ENCODE measurements at places on chromosomes 1 and 21.

DNA sequence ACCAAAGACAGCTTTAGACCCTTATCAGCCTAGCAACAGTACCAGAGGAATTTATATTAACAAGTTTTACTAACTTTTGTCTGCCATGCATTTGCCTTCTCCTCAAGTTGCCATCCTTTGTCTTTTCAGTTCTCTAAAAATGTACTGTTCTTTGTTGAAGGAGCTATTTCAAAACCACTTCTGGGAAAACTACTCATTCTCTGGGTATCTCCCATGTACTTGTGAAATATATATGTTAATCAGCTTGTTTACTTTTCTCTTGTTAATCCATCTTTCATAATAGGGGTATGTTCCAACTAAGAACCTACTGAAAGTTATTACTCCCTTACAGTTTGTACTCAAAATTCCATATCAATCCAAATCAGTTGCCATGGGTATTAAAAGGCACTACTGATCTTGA lies 16.3 kb downstream of the DPYD start:
- no peak for DNase-seq

- DNase-seq, result no peak
These were observed 96.7 kb upstream of the QSOX1 start for GRCh38 chr1:180057883-180058396.

- DNase-seq, result peak; percentile 77
These were observed 11.1 kb upstream of the S100A11 start for GRCh38 chr1:152047730-152048415.

GRCh38 chr1:153465811-153466636 lies 5.6 kb upstream of the S100A7 start:
- peak; percentile 21 for DNase-seq

DNA sequence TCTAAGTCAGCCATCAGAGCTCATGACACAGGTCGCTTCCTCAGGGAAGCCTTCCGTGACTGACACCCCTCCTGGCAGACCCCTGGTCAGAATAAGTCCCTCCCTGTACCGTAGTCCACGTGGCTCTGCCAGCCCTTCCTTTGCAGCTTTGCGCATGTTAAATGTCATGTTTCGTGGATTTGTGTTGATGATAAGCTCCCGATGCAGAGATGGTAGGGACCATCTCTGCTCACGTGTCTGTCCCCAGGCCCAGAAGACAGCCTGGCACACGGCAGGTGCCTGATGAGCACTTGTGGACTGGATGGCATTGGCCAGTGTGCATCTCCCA lies 75.9 kb downstream of the DHRS3 start:
- no peak for DNase-seq

- DNase-seq, result no peak
These were observed 190.9 kb downstream of the NFIA start for GRCh38 chr1:61273167-61273705.

- DNase-seq, result no peak
These were observed 188.6 kb upstream of the C1orf174 start for GRCh38 chr1:4088676-4089075.

DNA sequence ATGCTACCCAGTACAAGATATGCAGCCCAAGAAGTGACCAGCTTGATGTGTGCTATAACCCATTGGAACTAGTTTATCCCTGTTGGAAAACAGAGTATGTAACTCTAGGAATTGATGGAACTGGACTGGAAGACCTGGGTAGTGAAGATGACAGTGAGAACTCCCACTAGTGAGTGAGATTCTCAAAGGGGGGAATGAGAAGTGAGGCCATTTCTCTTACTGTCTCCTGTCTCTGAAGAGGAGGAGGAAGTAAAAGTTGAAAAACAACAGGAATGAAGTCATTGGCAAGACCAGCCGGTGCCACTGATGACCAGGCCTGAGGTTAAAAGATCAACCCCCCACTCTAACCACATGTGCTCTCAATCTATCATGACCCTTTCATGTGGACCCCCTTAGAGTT lies 20.9 kb downstream of the PLA2G2F start:
- no peak for DNase-seq

DNA sequence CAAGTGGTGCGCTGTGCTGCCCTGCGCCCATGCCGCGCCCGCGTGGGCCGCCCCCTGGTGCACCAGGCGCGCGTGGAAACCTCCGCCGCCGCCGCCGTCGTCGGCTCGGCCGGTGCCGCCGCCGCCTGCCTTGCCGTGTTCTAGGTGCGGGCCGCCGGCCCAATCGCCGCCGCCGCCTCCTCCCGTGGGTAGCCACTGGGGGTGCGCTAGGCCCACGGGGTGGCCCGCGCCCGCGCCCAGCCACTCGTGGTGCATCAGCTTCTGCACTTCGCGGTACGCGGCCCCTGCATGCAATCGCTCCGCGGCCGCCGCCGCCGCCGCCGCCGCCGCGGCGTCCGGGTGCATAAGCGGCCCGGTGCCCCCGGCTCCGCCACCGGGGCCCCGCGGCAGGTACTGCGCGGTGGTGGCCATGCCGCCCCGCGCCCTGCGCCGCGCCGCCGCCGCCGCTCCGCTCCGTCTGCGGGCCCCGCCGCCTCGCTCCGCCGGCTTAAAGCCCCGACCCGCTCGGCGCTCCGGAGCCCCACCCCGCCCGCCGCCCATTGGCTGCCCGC lies at the start of gene POU3F1:
TSS of gene POU3F1 (minus strand) at position 461 of the 551 bp plus-strand sequence. CDS start at position 411, 50 bp downstream.
- DNase-seq, result no peak

DNA sequence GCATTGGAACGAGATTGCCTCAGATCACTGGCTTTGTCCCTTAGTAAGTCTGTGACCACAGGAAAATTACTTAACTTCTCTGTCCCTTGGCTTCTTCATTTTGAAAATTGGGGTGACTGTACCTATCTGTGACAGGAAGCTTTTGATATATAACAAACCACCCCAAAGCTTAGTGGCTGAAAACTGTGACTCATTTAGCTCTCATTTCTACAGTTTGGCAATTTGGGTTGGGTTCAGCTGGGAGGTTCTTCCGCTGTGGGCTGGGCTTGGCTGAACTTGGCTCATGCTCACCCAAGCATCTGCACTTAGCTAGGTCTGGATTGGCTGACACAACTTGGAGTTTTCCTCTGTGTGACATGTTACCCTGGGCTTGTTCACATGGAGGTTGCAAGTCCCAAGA lies 14.0 kb downstream of the C1orf94 start:
- no peak for DNase-seq

DNA sequence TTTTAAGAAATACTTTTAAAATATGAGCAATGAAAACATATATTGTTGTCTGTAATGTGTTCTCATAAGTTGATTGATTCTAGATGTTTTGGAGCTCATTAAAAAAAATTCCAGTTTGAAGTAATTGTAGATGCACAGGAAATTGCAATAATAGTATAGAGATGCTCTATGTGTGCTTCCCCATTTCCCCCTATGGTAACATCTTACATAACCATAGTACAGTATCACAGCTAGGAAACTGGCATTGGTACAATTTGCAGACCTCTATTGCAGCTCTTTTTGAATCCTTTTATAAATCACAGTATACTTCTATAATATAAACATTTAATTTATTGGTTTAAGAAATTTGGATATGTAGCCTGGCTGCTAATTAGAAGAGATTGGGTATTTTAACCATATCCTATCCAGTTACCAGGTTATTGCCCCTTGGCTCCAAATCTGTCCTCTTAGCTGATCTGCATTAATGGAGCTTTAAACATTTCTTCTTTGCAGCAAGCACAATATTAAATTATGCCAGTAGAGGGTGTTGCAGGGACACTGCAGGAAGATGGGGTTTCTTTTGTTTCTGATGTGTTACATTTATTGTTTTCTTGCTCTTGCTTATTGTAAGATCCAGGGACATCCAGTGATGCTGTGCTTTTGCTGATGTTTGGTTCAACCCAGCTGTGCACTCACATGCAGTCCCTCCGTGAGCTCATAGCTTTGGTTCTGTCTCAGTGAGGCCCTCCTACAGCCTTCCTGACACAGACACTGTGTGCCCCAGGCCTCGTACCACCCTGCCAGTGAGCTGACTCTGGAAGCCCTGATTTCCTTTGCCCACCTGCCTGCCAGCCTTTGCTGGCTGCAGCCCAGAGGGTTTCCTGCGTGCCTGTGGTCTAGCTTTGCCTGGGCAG lies 103.3 kb downstream of the RABGAP1L start:
- DNase-seq, result peak; percentile 42

- no peak for DNase-seq
These were observed 105.0 kb downstream of the LEPR start for GRCh38 chr1:65525266-65526048.

GRCh38 chr1:160209321-160210046 lies 4.3 kb downstream of the PEA15 start:
- no peak for DNase-seq

DNA sequence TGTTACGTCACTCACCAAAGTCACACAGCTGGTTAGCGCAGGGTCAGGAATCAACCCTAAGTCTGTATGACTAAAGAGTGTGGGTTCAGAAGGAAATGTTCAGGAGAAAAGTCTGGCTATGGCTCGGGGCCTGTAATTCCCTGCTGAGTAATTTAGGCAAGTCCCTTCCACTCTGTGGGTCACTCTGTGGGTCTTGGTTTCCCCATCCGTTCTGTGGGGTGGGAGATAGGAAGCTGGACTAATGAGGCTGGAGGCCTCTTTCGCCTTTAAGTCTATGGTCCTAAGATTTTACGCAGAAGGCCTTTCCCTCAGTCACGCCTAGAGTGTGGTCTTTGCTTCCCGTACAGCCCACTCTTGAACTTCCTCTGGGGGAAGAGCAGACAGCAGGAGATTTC lies 14.3 kb upstream of the MED18 start:
- no peak for DNase-seq

DNA sequence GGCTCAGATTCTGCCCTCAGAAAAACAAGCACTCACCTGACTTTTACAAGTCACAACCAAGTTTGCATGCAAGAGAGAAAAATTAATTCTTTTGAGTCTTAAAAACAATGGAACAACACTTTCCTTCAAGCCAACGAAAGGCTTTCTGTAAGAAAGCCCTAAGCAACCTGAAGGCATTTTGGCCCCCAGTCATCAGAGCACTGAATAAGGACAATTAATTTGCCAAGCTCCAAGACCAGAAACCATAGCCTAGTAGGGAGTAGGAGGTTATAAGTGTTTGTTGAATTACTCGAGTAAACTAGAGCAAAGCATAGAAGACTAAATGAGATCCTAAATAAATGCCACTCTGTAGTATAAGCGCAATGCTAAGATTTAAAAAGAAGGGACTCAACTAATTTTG lies 4.7 kb downstream of the TGFBR3 start:
- DNase-seq, result no peak

GRCh38 chr1:12067900-12068821 lies 5.1 kb downstream of the TNFRSF8 start:
- peak; percentile 70 for DNase-seq

GRCh38 chr21:37168666-37169065 lies 95.6 kb downstream of the TTC3 start:
- no peak for DNase-seq

GRCh38 chr1:93042187-93043056 lies 36.7 kb upstream of the MTF2 start:
- peak; percentile 44 for DNase-seq

GRCh38 chr1:174800216-174800851 lies 199.4 kb upstream of the CACYBP start:
- DNase-seq, result no peak

GRCh38 chr1:66343569-66344325 lies 190.2 kb upstream of the SGIP1 start:
- DNase-seq, result no peak

GRCh38 chr1:46039571-46040052 lies 92.8 kb downstream of the PIK3R3 start:
- DNase-seq, result no peak

DNA sequence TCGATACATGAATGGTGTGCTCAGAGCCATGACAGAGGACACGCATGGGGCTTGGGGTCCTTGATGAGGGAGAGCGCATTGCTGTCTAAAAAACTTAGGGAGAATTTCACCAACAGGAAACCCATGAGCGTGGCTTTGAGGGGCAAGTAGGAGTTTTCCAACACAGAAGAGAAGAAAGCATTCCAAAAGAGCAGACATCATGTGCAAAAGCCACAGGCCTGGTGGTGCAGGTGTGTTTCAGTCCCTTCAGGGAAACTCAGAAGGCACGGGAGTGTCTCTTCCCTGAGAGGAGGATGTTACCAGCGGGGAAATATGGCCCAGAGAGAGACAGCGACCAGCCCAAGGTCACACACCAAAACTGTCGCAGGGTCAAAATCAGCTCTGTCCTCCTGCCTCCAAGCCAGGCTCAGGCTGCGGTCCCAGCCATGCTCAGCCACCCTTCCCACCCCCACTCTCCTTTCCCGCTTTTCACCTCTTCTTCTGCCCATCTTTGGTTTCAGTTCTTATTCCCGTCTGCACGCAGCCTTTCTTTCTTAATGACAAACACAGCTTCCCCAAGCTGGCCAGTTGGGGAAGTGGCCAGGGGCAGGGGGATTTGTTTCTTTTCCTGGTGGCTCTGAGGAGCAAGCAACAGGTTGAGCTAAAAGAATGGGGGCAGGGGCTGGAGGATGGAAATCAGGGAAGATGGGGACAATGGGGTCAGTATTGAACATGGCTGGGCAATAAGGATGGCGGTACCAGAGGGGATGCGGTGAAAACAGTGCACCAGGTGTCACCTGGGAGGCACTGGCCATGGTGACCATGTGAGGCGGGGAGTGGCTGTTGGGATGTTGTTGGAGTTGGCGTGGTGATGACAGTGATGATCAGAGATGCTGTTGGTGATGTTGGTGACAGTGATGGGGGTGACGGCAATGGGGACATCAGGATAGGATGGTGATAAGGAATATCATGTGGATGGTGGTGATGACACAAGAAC lies 10.3 kb downstream of the LAPTM5 start:
- no peak for DNase-seq

GRCh38 chr1:8214501-8215173 lies 103.3 kb upstream of the SLC45A1 start:
- DNase-seq, result no peak

DNA sequence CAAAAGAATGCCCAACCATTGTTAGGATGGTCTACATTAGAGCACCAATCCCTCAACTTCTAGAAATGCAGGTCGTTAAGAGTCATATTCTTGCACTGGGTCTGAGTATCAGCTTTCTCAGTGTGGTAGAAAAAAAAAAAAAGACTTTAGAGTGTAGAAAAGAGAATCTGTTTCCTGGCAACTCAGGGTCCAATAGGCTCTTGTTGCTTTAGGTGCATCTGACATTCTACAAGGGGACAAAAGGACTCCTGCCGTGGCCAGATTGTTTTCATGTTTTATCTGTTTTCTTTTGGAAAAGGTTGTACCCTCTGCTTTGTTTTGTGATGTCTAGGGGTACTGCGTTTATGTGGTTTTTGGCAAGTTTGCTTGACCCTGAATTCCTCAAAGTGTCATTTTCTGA lies 105.4 kb upstream of the KCNK2 start:
- no peak for DNase-seq

DNA sequence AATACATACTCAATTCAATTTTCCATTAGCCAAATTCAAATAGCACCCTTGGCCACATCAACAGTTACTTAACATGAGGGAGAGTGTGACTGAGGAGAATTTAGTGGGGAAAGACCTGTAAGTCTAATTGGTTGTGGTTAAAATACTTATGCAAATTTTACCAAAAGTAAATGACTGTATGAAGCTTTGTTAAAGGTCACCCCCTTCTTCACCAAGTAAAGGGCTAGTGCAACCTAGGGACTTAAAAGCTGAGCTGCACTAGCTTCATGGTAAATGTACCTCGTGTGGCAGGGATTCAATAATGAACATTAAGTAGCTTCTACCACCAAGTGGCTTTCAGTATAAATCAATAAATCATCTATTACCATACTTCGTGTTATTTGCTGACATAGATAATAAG lies 372.0 kb downstream of the NTNG1 start:
- DNase-seq, result no peak

GRCh38 chr21:41446586-41446985 lies 20.5 kb downstream of the MX1 start:
- no peak for DNase-seq
